ENCODE measurements at places on chromosomes 5 and 9.
A peak's percentile ranks its signal among the peaks of the same experiment; 100 is the strongest.

GRCh38 chr9:114366334-114367128 is 21.3 kb downstream of the AKNA start:
- peak; percentile 71 for DNase-seq

DNA sequence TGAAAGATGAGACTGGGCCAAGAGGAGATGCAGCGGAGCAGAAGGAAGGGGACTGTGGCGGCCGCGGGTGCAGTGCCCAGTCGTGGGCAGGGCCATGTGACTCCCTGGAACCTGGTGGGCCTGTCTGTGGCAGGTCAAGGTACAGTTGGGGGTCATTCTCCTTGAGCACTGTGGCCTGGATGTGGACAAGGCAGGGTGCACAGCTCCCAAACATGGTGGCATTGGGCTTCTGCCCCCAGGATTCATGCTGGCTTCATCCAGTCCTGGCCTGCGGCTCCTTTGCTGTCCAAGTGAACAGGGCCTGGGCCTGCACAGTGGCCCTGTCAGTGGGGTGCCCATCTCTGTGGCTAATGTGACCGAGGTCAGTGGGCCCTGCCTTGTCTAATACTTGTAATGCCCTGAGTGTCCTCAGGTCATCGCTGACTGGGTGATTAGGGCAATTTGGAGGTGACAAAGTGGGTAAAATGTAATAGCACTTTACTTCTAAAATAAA is 39.9 kb downstream of the CEP72 start:
- DNase-seq: no peak

- DNase-seq: no peak
These were observed 24.7 kb downstream of the NTRK2 start for GRCh38 chr9:84694248-84694647.

- DNase-seq: no peak
These were observed 149.1 kb downstream of the ADGRV1 start for GRCh38 chr5:90707698-90708097.

DNA sequence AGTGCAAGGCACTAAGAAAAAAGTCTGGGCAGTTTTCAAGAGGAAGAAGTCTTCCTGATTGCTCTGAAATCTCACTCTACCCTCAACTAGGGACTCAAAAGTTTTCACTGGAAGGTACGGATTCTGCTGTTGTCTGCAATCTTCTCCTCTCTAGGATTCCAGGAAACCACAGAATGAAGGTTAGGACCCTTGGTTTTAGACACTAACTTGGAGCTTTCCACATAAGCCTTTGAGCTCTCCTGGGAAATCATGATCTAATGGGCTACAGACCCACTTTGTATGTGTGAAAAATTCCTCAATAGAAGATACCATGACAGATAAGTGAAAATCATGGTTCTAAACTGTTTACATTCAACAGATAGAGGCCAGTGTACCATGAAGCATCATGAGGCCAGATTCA is 265.1 kb downstream of the PSAT1 start:
- no peak for DNase-seq

DNA sequence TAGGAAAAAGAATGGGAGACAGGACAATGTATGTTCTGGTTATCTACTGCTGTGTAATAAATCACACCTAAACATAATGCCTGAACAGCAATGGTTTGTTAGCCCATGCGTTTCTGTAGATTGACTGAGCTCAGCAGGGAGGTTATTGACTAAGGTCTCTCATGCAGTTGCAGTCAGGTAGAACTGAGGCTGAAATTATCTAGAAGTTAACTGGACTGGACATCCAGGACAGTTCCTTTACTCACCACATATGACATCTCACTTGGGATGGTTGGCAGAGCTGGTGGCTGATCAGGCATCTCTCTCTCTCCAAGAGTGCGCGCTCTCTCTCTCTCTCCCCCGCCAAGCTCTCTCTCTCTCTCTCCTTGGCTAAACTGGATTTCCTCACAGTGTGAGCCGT is 8.9 kb upstream of the FOXB2 start:
- DNase-seq: no peak

GRCh38 chr9:137306850-137307254 is 4.8 kb upstream of the NRARP start:
- DNase-seq: no peak

- no peak for DNase-seq
These were observed 4.4 kb upstream of the OTULINL start for GRCh38 chr5:14577079-14577725.

DNA sequence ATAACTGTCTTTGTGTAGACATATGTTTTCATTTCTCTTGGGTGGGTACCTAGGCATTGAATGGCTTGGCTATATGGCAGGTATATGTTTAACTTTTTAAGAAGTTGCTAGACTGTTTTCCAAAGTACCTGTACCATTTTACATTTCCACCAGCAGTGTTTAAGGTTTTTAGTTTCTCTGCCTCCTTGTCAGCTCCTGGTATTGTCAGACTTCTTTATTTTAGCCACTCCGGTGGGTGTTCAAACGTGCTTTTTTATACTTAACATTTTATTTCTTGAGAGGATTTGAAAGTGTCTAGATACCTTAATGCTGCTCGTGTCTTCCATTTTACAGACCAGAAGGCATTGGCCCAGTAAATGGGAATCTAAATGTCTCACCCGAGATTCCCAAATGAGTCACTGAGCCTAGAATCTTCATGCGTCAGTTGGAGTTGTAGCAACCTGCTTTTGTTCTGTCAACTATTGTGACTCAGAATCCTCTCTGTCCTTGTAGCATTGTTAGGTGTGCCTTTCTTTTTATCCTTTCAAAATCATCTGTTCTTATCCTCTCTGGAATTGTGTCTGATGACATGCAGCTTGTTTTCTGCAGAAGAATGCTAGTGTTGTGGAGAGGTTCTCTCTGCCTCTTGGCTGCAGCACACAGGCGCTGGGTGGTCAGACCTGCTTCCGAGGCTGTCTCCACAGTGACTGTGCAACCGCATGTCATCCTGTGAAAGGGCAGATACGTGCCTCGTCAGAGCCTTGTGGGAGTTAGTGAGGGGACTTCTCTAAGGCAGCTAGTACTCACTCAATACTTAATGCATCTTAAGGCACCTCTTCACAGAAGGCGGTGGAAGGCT is 291.8 kb downstream of the AOPEP start:
- peak; percentile 89 for DNase-seq
